ENCODE measurements at places on chromosomes 2 and 18.

DNA sequence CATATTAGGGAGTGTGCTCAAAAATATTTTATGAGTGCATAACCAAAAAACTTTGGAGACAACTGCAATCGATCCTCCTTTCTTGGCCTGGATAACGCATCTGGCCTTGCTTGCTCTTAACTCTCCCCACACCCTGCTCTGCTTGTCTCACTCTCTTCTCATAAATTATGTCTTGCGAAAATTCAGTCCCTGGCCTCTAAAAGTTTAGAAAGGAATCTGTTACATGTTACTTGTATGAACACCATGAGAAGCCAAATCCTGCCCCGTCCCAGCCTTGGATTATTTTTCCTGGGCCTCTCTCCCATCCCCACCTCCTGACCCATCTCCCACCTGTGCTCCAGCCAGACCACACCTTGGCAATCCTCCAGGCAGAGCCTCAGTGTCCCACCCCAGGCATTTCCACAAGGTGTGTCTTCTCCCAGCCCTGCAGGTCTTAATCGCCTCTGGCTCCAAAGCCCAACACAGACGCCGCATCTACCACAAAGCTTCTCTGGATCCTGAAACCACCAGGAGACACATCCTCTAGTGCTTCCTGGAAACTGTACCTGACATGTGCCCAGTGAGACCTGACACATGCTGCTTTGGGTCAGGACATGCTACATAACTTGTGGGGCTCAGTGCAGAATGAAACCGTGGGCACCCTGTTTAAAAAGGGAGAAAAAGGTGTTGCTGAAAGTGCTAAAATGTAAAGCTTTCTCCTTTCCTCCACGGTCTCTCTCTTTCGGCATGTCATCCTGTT is 99.6 kb upstream of the ST3GAL5 start:
- DNase-seq, result no peak

DNA sequence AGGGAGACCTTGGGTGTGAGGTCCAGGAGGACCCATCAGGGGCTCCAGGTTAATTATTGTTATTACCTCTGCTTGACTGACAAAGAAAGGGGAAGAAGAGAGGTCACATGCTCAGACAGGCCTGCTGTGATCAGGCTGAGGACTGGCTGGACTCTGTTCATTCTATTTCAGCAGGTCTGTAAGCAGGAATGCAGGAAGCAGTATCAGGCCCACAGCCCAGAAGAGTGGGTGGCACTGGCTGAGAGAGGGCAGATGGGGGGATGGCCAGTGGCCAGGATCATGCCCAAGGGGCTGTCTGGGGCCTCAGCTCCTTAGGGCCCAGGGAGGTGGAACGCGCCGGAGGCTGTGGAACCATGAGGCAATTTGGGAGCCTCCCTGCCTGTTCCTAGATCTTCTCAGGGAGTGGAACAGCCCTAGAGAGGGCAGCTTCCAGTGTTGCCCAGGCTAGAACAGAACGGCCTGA is 43.7 kb upstream of the ZBTB7C start:
- DNase-seq, result no peak

DNA sequence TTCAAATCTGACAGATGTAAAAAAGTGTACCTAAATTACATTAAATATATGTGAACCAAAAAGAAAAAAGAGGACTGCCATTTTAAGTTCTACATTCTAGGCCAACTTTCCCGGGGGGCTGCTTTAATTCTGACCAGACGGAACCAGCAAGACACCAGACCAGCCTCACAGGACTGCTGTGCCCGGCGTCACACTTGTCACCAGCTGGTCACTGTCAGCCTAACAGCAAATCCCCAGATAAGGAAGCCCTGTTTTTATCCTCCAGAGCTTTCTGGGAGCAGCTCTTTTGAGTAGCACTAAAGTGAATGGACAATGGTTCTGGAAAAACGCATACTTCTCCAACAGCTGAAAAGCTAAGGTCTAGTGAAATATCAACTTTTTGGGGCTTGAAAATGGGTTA is 35.6 kb downstream of the CYB5A start:
- no peak for DNase-seq

- DNase-seq, result peak; percentile 26
Observed at GRCh38 chr18:12744103-12744502, 41.3 kb downstream of the PSMG2 start.
